ENCODE measurements at places on chromosomes 2 and 18.

DNA sequence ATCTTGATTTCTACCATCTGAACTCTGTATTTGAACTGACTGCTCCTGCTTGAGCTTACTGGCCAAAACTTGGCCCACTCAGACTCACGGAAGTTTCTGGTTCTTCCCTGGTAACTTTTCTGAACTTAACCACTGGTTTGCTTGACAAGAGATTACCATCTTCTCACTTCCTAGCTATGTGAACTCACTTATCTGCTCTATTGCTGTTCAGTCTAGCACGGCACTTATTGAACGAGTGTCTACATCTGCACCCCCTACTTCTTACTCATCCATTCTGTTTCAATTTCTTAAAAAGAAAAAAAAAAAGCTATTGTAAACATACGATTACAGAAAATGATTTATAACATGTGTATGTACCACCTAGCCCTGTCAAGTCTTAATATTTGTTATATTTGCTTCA is 9.0 kb downstream of the CKAP2L start:
- no peak for DNase-seq

DNA sequence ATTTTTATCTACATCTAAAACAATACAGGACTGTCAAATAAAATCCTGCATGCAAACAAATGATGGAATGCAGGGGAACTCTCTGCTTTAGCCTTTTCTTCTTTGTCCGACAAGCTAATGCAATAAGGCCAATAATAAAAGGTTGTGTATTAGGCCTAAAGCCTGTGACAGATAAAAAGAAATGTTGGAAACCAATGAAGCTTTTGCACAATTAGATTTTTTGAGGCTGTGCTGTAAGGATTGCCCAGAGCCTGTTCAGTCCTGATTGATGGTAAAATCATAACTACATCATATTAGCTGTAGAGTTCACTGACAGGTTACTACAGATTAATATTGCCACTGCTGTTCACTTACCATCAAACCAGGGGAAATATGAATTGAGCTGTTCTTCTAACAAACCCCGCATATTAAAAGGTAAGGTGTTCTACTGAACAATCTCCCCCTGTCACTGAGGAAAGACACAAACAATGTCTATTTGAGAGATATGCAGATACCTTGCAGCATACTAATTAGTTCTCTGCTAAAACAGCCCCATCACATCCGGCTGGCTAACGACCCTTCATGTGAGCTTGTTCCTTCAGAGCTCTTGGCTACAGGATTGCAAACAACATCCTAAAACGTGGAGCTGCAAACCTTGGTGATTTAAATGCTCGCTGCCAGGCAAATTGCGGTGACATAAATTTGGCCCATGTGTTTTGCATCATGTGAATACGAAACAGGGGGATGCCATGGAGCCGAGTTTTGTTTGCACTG is 305.4 kb downstream of the MTX2 start:
- no peak for DNase-seq

DNA sequence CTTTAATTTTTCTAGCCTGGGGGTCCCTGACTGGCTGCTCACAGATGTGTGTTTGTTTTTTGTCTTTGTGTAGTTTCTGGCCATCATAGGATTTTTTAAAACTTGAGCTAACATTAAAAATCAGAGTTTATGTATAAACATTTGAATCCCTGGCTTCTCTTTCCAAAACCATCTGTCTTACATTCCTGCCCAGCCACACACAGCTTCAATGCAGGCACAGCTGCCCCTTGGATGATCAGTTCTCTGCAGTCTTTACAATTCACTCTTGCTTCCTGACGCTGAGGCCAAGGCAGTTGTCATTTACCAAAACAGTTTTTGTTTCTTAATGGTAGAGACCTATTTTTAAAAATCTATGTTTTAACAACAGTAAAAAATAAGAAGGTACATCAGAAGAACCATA is 169.2 kb upstream of the LRRTM1 start:
- no peak for DNase-seq

DNA sequence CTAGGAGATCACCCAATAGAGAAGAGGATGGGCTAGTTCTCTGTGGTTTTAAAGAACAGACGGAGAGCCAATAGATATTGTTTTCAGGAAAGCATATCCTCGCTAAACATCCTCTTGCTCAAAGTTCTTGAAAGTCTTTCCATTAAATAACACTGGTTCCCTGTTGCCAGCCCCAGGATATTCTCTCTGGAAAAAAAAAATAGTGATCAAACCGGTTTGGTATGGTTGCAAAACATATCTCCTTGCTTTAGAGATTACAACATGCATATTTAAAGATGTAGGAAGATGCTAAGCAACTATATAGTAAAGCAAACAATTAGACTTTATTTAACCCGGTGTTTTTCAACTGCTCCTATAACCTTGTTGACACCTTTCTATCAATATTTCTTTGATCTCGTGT is 211.4 kb downstream of the CMPK2 start:
- DNase-seq: no peak

GRCh38 chr2:212540341-212540740 is 1.7 kb upstream of the ERBB4 start:
- DNase-seq: no peak

DNA sequence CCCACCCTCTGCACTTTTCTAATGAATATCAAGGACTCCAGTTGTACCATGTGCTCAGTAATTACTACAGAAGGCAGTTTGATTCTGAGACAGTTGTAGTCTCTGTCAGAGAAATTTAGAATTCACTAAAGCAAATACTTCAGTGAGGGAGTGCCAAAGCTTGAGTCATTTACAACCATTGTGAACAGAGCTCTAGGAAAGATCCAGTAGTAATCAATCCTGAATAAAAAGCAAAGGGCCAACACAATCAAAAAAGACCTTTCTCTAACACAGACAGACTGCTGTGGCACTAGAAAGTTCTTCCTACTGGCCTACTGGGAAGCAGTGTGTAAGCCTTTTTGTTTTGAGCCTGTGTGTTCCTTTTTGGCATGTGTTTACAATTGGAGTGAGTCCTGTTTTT is 135.6 kb upstream of the UNC80 start:
- no peak for DNase-seq

DNA sequence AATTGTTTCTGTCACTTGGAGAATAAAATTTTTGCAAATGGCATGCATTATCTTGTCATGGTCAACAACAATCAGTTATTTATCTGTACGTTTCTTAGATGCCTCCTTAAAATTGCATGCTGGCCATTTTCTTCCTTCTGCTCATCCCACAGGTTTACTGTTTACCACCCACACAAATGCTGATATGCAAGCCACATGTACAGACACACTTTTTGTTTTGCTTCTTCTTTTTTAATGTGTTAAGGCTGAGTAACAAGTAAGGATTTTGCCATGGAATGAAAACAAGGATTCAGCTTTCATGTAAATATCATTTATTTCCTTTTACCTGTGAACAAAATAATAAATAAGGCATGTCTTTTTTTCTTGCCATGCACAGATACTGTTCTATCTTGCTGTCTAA is 1077.1 kb upstream of the ZEB2 start:
- no peak for DNase-seq

DNA sequence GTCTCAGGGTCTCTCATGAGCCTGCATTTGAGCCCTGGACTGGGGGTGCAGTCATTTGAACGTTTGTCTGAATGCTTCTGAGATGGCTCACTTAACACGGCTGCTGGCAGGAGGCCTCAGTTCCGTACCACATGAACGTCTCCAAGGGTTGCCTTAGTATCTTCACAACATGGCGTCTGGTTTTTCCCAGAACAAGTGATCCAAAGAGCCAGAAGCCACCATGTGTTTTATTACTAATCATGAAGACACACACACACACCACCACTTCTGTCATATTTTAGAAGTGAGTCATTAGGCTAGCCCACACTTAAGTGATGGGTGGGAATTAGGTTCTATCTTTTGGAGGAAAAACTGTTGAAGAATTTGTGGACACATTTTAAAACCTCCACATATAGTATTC is 15.0 kb upstream of the MYO1B start:
- DNase-seq: peak; percentile 91

GRCh38 chr2:85430752-85431569 is 12.4 kb downstream of the SH2D6 start:
- no peak for DNase-seq

GRCh38 chr18:77127769-77128671 is 4.6 kb downstream of the MBP start:
- DNase-seq: peak; percentile 87

- DNase-seq: no peak
Measured at GRCh38 chr18:62101321-62101721, 85.5 kb downstream of the PIGN start.

GRCh38 chr2:213290501-213290900 is 6.2 kb downstream of the SPAG16 start:
- DNase-seq: no peak

Measured in HCEC 1CT (cell line).